ENCODE measurements at places on chromosomes 2 and 18. TPM values are rescaled to one million over a fixed set of nuclear protein-coding genes. Genes with fewer than 3 reads are reported as not detected.
A peak's percentile ranks its signal among the peaks of the same experiment; 100 is the strongest.

DNA sequence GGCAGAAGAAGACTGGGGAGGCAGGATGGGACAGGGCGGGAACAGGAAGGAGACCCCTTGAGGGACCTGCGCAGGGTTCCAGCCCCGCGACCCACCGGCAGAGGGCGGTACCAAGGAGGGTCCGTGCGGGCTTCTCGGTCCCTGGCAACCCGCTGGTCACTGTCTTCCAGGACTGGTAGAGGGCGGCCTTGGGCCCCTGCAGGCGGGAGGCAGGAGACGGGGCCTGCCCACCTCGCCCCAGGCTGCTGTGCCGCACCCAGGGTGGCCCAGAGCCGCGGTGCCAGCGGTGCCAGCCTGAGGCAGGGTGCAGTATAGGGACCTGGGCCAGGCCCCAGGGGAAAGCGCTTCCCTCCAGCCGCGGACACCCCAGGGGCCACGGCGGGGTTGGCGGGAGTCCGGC is 34.5 kb downstream of the NEURL3 start:
- peak; percentile 91 for DNase-seq

- peak; percentile 81 for DNase-seq
These were observed at the start of gene ARHGAP28 for GRCh38 chr18:6729247-6730091. Gene ARHGAP28, plus strand, starts transcription at chr18:6729716. Its CDS starts 106 bp downstream, at chr18:6729822.

DNA sequence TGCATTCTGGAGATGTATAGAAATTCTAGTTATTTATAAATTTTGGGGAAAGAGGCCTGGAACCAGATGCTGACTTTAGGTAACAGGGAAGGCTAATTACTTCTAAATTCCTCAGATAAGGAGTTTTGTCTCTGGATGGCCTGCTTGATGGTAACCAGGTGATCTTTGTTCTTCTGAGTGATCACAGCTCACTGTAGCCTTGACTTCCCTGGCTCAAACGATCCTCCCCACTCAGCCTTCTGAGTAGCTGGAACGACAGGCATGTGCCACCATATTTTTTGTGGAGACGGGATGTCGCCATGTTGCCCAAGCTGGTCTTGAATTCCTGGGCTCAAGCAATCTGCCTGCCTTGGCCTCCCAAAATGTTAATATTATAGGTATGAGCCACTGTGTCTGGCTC is 54.4 kb upstream of the MSH6 start:
- DNase-seq = no peak

GRCh38 chr2:5236249-5236648 is 455.9 kb upstream of the SOX11 start:
- no peak for DNase-seq

GRCh38 chr2:185484602-185485001 is 254.0 kb upstream of the FSIP2 start:
- DNase-seq = peak; percentile 41

DNA sequence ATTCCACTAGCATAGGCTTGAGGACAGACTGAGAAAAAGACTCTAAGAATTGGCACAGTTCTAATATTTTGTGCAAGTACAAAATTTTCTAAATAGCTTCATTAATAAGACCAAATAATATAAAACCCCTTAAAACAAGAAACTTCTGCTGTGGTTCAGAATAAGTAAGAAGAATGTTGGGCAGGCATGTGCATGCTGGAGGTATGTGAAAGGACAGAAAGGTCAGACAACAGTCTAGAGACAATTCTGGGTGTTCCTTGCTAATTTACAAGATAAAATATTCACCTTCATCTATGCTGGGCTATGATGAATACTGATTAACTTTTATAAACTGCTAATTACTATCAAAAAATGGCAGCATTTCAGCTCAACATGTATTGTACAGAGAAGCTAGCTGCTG is 14.9 kb downstream of the CEBPZOS start:
- DNase-seq = no peak

DNA sequence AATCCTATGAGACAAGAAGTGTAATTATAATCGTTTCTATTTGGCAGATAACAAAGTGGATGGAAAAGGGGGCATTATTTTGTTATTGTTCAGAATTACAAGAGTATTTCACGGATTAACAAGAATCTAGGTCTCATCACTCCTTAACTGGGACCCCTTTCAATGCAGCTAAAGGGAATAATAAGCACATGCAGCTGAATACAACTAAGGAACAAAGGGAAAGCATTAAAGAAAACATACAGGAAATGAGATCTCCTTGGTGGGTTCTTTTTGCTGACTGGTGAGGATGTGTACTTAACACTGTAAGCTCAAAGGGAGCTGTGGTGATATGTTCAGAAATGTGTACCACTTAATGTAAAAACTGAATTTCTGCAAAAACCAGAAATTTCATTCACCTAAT is 140.5 kb upstream of the WDSUB1 start:
- no peak for DNase-seq

Gene TDRD15
- not detected for total RNA-seq
